Natural killer cell (primary cell): ENCODE measurements at places on chromosomes 1 and 21.

DNA sequence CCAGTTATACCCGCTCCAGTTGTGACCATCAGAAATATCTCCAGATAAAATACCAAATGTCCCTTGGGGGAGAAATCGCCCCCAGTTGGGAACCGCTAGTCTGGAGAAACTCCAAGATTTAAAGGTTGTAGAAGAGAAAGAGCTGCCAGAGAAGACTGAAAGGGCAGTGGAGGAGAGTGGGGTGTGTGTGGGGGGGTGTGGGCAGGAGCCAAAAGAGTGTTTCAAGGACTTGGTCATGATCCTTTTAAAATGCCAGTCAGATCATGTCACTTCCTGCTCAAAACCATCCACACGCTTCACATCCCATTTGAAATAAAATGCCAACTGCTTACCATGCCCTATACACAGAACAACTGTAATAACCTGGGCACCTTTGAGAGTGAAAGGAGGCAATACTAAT, 3.4 kb upstream of the HEYL start:
- no peak for DNase-seq

DNA sequence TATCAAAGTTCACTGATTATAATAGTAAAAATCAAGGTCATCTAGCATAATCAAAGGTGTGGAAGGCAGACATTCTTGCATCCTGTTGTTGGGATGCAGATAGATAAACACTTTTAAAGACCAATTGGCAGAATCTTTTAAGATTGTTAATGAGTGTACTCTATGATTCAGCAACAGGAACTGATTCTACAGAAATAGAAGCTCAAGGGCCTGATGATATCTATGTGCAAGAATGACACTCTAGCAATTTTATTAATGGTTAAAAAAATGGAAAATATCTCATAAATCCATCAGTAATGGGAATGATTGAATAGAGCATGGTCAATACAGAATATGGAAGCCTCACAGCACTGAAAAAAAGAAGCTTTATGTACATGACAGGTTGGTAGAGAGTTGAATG, 2.2 kb upstream of the ATP1A4 start:
- DNase-seq = no peak

DNA sequence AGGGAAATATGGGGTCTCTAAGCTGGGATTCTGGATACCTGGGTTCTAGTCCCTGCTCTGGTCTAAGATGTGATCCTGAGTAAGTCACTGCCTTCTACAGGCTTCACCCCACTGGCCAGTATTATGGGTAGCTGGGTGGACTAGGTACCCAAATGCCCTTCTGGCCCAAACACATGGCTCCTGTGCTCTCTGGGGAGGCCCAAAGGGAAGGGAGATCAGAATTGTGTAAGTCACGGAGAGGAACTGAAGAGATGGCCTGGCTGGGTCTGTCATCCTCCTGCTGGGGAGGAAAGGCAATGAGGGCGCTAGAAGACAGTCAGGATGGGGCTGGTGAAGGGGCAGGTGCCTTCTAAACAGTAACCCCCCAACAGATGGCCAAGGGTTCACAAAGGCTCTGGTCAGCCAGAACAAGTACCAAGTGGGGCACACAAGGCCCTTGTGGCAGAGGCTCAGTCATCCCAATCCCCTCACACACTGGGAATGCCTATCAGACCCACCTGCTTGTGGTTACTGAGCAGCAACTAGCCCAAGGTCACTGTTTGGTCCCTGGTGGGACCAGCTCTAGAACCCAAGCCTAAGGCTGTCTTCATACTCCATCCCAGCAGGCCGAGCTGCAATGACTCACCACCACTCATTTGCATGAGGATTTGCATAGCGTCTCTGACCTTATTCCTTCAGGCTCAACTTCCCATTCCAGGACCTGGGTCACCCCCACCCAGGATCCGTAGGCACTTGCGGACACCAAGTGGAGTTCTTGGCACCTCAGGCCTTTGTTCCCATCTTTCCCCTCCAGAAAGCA, 9.2 kb downstream of the MEF2D start:
- no peak for DNase-seq

DNA sequence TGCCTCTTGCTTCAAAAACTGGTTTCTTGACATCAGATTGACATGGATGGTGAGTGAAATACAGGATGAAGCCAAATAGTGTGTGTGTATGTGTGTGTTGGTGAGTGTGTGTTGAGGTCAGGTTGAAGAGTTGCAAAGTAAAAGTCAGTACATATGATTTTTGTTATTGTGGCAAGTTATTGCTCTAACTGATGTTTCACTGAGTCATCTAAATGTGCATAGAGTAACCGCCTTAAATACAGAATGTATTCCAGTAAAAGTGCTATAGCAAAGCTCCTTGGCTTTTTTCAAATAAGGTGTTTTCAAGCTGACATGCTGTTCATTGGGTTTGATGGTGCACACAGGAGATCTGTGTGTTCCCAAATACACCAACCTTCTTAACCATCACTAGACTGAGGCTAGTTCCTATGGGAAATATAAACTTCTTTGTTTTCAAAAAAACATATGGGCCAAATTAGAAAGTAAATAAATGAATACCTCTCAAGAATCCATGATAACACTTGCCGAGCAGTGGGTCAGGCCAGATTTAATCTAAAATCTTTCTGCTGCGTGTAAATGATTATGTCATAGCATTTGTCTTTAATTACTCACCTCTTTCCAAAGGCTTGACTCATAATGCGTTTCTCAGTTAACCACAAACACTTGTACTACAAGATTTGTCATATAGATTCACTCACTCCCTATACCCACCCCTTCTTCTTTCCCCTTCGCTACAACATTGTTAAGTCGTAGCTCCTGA, 151.1 kb downstream of the LYPLAL1 start:
- DNase-seq = no peak

DNA sequence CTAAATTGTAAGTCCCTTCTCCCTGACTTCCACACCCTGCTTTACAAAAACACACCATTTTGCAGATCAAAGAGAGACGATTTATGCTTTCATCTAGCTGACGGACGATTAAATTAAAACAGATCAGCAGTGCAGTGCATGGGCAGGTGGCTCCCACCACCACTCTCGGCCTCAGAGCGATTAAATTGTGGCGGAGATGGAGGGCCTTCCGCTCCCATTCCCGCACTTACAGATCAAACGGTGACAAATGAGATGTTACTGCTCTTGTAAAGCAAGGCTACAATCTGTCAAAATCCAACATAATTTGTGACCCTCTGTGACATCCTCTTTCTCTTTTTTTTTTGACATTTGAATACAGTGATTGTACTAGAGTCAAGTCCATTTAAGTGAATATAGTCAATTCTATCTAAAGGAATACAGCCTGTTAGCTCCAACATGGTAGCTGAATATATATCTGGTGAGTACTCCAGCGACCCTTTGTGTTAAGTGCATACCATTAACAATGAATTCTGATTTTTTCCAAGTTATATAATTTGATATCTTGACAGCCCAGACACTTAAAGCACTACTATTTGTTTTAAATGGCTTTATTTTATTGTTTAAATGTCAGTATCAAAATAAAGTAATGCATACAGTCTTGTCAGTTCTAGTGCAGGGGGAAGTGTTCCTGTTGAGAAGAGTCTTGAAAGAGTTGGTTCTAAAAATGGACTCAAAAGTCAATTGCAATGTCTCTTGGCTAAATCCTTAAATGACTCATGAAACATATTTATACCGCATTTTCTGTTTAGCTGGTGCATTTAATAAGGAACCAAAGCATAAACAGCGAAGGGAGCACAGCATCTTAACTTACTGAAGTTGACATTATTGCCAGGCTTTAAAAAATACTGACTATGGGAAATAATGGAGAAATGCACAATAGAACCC, 109.0 kb downstream of the ESRRG start:
- DNase-seq = no peak

DNA sequence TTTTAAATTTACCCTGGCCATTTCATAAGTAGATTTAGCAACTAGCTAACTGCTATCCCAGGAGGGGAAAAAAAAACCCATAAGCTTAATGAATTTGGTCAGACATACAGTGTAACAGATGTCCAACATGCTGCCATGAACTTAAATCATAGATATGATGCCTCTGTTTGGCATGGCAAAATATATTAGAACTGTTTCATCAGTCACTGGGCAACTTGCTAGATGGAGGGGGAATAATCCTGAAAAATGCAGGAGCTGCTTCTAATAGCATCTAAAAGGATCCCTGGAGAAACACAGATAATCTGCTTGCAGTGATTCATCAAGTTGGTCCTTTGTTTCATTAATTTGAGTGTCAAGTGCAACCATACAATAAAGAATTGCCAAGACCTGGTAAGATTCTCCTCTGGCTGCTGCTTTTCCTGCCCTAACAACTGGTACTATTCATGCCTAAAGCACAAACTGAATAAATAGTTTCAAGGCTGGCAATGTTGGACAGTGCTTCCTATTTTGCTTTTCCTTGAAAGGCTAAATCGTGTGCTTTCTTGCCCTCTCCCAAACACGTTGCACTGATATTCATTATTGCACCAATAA, 1.5 kb upstream of the ST6GALNAC5 start:
- DNase-seq = no peak

- DNase-seq = no peak
Measured at GRCh38 chr21:44815225-44815624, 2.6 kb downstream of the SUMO3 start.

DNA sequence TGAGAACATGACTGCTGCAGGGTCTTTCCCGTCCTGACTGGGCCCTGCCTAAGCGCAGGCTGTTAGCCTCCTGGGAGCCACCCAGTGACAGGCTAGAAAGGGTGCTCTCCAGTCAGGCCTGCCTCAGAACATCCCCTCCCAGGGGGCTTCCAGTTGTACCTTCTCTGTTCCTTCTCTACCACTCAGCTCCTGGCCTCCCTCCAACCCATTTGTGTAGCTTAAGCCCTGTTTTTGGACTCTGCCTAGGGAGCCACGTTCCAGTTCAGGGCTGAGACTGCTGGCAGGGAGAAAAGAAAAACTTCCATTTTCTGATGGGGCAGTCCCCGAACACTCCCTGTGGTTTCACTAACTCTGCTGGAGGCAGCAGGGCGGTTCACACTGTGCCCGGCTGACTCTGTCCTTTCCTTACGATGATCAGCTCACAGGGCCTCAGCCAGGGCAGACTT, 15.3 kb upstream of the POU3F1 start:
- no peak for DNase-seq

- no peak for DNase-seq
Measured at GRCh38 chr1:21590934-21591333, 78.2 kb downstream of the RAP1GAP start.

DNA sequence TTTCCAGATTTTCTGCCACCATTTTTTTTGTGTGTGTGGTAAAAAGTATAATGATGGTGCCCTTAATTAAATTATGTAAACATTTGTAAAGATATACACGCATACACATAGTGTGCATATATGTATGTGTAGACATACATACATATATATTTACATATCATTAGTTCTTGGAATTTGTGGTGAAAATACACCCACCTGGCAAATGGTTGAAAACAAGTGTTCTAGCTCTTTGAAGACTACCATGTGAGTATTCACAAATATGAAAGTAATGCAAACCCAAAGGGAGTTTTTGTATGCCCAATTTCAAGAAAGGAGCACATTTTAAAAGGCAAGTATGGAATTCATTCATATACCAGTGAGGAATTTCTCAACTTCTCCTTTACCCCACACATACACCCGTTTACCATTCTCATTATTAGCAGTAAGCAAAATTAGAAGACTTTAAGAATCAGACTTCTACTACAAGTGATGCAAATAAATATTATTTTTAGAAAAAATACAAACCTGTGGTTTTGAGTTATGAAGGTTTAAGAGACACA, 8.0 kb downstream of the RABGAP1L start:
- no peak for DNase-seq

DNA sequence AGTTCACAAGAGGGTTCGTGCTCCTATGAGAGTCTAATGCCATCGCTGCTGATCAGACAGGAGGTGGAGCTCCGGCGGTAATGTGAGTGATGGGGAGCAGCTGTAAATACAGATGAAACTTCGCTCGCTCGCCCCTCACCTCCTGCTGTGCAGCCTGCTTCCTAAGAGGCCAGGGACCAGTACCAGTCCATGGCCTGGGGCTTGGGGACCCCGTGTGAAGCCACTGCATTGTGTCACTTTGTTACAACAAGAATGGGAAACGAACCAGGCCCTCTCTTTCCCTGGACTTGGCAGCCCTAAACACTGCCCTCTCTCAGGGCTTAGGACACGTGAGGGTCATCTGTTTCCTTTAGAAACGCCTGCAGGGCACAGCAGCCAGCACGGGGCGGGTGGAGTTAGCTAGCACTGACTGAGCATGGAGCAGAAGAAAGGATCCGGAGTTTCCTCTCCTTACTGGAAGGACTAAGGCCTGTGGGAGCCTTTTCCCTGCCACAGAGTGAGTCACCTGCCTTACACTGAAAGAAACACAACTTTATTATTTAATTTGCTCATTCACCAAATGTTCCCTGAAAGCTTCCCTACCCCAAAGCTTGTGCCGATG, 185.2 kb upstream of the TMEM51 start:
- no peak for DNase-seq

- DNase-seq = no peak
Measured at GRCh38 chr1:171219346-171220080, 28.8 kb upstream of the FMO1 start.

GRCh38 chr1:4613606-4614370, 40.6 kb upstream of the AJAP1 start:
- DNase-seq = no peak

- DNase-seq = no peak
Measured at GRCh38 chr21:31710586-31710985, 21.3 kb downstream of the SCAF4 start.

GRCh38 chr1:244226435-244226834, 175.4 kb downstream of the ZBTB18 start:
- no peak for DNase-seq

- DNase-seq = no peak
Measured at GRCh38 chr21:44977616-44978340, 37.9 kb downstream of the SLX9 start.

DNA sequence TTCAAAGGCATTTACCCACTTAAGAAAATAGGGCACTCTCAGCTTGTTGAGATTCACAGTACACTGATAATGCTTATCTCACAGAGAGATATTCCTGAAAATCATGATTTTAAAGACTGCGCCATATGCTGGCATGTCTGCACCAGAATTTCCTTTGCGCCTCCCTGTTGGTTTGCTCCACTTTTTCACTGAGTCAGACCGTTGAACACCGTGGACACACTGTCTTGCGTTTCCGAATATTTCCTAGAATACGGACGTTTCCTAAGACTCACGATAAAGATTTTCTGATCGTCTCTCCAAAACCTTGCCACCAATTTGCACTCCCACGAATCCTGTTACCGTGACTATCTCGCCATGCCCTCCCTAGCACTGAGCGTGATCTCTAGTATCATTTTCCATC, 497 bp upstream of the C1orf115 start:
- DNase-seq = no peak

- DNase-seq = no peak
Measured at GRCh38 chr1:7645751-7646048, 125.4 kb upstream of the VAMP3 start.

DNA sequence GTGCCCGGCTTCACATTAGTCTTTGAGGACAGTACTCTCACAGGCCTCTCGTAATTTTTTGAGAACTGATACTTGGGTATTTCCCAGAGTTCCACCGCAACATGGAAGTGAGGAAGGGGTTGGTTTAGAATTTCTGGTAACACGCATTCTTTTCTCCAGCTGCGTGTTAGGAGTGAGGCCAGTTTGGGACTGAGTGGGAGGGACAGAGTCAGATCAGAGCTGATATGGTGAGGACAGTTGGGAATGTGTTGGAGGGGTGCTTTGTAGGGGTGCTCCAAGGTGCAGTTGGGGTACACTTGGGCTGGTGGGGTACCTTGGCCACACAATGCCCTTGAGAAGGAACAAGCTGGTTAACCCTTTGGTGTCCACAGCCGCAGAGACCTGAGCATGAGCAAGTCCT, 6.7 kb downstream of the FBXO6 start:
- DNase-seq = no peak
